Activated CD4-positive, CD25-positive, alpha-beta regulatory T cell treated with anti-CD3 and anti-CD28 coated beads, Interleukin-2, amount 50 U/mL, for 16 hours (primary cell): ENCODE measurements at places on chromosomes 3 and 15.

DNA sequence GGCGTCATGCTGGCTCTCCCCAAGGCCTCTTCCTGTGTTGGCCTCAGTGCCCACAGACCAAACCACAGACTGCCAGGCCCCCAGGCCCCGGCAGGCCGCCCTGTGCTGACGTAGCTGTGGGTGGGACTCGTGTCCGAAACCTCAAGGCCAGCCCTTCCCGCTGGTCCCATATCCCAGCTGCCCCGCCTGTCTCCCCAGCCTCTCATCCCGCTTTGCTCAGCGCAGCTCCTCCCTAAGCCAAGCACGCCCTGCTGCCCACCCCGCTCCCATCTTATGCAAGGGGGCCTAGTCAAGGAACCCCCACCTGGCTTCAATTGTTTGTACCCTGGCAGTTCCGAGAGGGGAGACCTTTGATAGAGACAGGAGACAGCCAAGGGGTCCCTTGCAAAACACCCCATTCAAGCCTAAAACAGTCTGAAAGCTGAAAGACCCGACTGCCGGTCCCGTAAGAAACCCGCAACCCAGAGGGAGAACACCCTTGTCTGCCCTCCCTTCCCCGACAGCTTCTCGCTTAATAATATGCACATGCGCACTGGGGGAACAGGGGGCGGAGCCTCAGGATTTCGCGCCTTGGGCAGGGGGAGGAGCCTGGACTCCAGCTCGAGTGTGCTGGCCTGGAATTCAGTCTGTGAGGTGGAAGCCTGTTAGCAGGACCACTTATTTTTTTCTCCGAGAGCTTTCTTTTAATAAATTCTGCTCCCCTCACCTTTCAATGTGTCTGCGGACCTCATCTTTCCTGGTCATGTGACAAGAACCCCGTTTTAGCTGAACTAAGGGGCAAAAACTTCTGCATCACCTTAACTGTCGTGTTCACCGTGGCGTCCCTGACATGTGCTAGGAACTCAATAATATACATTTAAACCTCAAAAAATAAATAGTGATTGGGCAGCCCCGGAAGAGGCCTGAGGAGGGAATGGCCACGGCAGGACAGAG is 17.2 kb downstream of the TNFAIP8L3 start:
- DNase-seq: peak; percentile 10

DNA sequence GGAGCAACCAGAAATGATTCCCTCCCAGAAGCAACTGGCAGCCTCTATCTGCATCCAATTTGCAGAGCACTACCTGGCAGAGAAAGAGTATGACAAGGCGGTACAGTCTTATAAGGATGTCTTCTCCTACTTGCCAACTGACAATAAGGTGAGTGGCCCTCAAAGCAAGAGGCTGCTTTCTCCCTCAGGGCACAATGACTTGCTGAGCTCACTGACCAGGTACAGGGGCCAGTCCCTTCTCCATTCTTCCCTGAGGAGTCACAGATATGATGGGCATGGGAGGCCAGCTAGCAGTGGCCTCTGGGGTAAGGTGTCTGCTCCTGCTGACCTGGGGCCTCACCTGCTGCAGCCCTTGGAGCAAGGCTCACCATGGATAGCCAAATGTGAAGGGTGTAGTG is 20.3 kb downstream of the CSRNP1 start:
- DNase-seq: no peak

DNA sequence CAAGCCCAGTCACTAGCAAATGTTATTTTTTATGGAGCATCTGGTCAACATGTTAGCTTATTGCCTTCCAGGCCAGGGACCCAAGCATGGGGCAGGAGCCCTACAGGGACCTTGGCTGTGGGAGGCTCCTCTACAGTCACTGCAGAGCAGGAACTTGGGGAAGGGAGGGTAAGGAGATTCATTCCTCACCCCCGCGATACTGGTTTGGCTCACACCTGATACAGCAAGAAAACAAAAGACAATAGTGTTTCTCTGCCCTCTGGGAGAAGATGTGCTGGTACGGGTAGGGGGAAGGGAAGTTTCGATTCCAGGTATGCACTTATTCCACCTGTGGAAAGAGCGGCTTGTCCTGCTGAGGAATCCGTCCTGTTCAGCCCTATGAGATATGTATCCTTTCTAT is 77.6 kb downstream of the SLC12A8 start:
- no peak for DNase-seq

DNA sequence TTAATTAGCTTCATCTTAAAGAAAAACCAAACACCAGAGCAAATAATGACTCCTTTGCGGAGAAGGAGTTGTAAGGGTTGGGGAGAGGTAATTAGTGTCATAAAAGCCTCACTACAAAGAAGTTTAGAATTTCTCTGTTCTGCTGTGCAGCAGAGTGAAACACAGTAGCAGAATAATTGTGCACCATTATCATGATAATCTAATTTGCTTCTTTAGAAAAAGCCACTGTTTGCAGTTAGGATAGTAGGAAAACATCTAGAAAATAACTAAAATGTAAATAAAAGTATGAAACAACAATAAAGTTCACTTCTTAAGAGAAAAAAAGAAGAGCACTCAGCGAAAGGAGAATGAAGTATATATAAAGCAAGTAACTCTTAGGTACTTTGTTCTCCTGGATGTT is 5.5 kb downstream of the SHOX2 start:
- DNase-seq: no peak

GRCh38 chr3:125679258-125679657 is 84.0 kb upstream of the OSBPL11 start:
- DNase-seq: no peak

DNA sequence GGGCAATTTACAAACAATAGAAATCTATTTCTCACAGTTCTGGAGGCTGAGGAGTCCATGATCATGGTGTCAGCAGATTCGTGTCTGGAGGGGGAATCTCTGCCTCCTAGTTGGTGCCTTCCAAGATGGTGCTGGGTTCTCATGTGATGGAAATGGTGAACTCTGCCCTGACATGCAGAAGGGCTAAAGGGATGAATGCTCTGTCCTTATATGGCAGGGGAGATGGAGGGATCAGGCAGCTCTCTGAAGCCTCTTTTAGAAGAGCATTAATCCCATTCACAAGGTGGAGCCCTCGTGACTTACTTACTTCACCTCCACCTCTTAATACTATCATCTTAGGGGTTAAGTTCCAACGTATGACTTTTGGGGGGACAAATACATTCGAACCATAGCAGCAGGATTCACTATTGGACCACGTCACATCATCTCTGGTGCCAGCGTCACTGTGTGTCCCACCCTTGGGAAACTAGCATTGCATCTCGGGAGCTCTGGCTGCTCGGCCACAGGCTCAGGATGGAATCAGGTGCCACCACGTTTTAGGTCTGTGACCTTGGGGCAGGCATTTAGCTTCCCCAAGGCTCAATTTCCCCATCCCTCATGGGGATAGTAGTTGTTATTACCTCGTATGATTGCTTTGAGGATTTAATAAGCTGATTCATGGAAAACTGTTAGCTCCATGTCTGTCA is 53.0 kb downstream of the SV2B start:
- no peak for DNase-seq

- DNase-seq: no peak
Measured at GRCh38 chr15:60110909-60111308, 106.8 kb downstream of the FOXB1 start.
